ENCODE measurements at places on chromosomes 13 and 19. TPM values are rescaled to one million over a fixed set of nuclear protein-coding genes. Genes with fewer than 3 reads are reported as not detected.

DNA sequence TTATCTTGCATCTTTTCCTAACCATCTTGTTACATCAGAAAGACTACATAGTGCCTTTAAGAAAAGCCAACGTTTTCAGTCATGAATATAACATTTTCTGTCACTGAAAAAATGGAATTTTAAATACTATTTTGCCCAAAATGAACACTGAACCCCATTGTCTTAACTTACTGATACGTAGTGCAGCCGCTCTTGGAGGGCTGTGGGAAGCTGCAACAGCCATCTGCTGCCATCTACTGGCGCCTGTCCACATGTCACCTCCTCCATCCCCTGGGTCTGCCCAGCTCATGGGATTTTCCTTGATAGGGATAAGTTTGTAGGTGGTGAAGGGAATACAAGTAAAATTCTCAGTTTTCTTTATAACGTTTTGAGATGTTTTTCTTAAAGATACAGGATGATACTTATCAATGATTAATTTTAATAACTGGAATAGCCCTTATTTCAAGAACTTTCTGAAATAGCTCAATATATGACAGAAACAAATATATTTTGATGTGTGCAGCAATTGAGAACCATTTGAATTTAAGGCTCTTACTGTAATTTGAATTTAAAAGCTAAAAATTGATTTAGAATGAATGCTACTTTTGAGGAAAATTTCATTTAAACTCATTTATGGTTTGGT is 73.7 kb downstream of the GGACT start:
- DNase-seq, result peak; percentile 89
- H3K27ac ChIP-seq, result no peak overlapping the region
- no peaks in the 10 kb centered on the region for H3K36me3 ChIP-seq
- peaks cover 51% of the 10 kb centered on the region for H3K4me1 ChIP-seq
- no peaks in the 10 kb centered on the region for H3K27me3 ChIP-seq

DNA sequence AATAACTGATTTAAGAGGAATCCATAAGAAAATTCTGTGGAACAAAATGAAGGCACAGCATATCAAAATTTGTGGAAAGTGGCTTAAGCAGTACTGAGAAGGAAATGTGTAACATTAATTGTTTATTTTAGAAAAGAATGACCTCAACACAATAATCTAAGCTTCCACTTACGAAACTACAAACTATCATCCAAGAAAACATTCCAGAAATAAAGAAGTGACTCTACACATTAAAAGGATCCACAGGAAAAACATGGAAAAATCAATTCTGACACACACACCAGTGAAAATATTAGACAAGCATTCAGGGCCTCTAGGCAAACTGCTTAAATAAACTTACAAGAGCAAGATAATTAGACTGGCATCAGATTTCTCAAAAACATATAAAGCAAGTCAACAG is 14.0 kb downstream of the EXOSC8 start:
- H3K27me3 ChIP-seq, result no peaks in the 10 kb centered on the region
- peaks cover 14% of the 10 kb centered on the region for H3K36me3 ChIP-seq
- H3K27ac ChIP-seq, result no peak overlapping the region

- no peaks in the 10 kb centered on the region for H3K4me1 ChIP-seq
- H3K36me3 ChIP-seq, result no peaks in the 10 kb centered on the region
- H3K27me3 ChIP-seq, result no peaks in the 10 kb centered on the region
- no peak overlapping the region for H3K4me3 ChIP-seq
- no peak overlapping the region for H3K27ac ChIP-seq
Measured at GRCh38 chr19:33394006-33394722, 20.7 kb downstream of the CEBPG start.

DNA sequence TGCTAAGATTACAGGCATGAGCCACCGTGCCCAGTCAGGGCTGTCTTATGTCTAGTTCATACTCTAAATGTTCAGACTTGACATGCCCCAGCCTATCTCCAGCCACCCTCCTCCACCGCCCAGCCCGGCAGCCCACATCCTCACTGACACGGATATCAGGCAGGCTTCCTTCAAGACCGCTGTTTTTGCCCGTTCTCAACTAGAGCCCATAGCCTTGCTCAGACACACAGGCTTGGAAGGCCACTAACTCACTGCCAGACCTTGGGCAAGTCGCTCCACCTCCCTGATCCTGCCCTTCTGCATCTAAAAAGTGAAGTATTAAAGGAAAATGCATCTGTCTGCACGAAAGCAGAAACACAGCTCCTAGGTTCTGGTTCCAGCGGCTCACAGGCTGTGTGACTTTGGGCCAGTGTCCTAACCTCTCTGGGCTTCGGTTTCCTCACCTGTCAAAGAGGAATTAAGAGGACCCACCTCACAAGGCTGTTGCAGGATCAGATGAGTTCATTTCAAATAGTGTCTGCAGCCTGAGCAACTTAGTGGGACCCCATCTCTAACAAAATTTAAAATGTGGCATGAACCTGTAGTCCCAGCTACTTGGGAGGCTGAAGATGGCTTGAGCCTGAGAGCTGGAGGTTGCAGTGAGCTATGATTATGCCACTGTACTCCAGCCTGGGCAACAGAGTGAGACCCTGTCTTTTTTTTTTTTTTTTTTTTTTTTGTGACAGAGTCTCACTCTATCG is 14.5 kb upstream of the CERS4 start:
- no peak for DNase-seq
- no peaks in the 10 kb centered on the region for H3K27me3 ChIP-seq
- no peak overlapping the region for H3K27ac ChIP-seq
- H3K4me1 ChIP-seq, result peaks cover 25% of the 10 kb centered on the region
- no peak overlapping the region for H3K4me3 ChIP-seq

- H3K4me1 ChIP-seq, result peaks cover 23% of the 10 kb centered on the region
- H3K4me3 ChIP-seq, result peak overlapping the region; percentile 57
- H3K36me3 ChIP-seq, result no peaks in the 10 kb centered on the region
- no peaks in the 10 kb centered on the region for H3K27me3 ChIP-seq
- H3K27ac ChIP-seq, result peak overlapping the region; percentile 13
- peak; percentile 91 for DNase-seq
Measured at GRCh38 chr19:55146705-55147273, 2.2 kb downstream of the TNNT1 start.

DNA sequence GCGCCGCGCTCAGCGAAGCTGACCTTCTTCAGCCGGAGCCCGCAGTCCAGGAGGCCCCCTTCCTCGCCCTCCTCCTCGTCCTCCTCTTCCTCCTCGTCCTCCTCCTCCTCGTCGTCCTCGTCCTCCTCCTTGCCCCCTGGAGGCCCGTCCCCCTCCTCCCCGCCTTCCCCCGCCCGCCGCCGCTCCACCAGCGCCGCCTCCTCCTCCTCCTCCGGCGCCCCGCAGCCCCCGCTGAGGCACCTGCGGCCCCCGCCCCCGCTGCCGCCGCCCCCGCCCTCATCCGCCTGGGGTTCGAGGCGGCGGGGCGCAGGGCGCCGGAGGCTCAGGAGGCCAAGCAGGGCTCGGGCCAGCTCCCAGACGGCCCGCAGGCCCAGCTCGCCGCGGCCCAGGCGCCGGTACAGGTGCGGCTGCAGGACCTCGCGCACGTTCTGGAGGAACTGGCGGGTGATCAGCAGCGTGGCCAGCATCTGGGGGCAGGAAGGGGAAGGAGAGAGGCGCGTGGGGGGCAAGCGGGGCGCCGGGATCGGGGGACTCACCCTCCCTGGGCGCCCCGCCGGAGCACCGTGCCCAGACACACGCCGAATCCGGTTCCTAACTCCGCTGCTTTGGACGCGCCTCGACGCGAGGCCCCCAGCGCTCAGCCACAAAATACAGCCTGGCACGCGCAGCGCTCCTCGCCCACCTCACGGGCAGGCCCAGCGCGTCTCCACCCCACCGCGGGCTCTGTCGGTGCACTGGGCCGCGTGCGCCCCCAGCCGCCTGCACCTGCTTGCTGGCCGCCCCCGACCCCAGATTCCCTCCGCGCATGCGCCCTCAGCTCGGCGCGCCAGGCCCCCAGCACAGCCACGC is 5.9 kb downstream of the ANO8 start:
- no peak overlapping the region for H3K27ac ChIP-seq
- DNase-seq, result peak; percentile 60
- no peaks in the 10 kb centered on the region for H3K36me3 ChIP-seq
- peaks cover 18% of the 10 kb centered on the region for H3K4me1 ChIP-seq

DNA sequence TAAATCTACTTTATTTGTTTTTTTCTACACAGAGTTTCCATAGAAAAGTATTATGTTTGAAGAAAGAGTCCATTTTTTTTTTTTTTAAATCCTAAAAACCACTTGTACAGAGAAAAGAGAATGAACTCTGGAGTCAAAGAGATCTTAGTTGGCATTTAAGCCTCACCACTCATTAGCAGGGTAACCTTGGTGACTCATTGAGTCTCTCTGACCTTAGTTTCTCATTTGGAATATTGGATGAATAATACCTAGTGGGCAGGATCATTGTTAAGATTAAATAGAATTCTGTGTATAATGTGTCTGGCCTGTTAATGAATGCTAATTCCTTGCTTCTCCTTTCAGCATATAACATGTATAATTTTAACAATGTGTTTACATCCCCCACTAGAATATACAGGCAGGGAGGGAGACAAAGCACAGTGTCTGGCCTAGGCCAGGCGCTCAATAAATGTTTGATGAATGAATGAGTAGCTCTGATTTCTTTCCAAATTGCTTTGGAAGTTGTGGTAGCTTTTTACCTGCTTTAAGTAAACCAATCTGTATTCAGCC is 48.7 kb upstream of the MYCBP2 start:
- no peaks in the 10 kb centered on the region for H3K27me3 ChIP-seq
- no peak for DNase-seq

GRCh38 chr13:49760558-49760957 is 31.9 kb downstream of the KPNA3 start:
- no peak overlapping the region for H3K4me3 ChIP-seq
- no peak overlapping the region for H3K27ac ChIP-seq
- H3K36me3 ChIP-seq, result peaks cover 3% of the 10 kb centered on the region
- DNase-seq, result no peak
- H3K4me1 ChIP-seq, result no peaks in the 10 kb centered on the region

GRCh38 chr13:103012646-103013045 is 53.6 kb downstream of the SLC10A2 start:
- H3K27ac ChIP-seq, result no peak overlapping the region
- no peaks in the 10 kb centered on the region for H3K4me1 ChIP-seq
- no peak for DNase-seq
- H3K4me3 ChIP-seq, result no peak overlapping the region
- no peaks in the 10 kb centered on the region for H3K36me3 ChIP-seq

DNA sequence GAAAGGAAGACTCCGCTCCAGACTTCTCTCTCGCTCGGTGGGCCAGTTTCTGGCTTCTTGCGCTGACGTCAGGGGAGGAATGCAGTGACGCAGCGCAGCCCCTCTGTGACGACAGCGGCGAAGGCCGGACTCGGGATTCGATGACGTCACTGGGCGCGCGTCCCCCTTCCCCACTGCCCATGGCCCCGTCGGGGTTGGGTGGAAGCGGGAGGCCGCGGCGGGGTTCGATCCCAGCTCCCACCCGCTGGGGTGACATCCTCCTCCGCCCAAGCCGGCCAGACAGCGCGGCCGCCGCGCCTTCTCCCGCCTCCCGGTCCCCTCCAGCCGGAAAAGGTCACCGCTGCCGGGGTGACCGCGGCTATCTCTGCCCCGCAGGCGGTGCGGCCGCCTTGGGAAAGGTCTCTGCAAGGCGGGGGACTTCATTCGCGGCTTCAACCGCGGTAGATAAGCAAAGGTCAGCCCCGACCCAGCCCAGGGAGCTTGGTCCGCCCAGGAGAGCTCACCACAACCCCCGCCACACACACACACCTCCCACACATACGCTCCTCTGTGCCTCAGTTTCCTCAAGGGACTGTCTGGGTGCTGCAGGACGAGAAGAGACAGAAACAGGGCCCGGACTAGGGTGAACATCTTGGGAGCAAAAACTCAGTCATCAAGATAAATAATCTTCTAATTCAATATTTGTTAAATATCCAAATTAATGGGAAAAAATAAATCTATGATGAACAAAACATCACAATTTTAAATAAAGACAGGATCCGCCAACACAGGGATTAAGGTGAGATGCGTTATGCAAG is 844 bp upstream of the RFX1 start:
- no peak for DNase-seq
- peak overlapping the region; percentile 93 for H3K27ac ChIP-seq
- H3K27me3 ChIP-seq, result no peaks in the 10 kb centered on the region
- H3K36me3 ChIP-seq, result no peaks in the 10 kb centered on the region
- peak overlapping the region; percentile 92 for H3K4me3 ChIP-seq

- peaks cover 18% of the 10 kb centered on the region for H3K4me1 ChIP-seq
- no peak for DNase-seq
- H3K4me3 ChIP-seq, result peak overlapping the region; percentile 37
- peak overlapping the region; percentile 88 for H3K27ac ChIP-seq
Measured at GRCh38 chr19:5586300-5587070, 18.7 kb upstream of the TINCR start.

DNA sequence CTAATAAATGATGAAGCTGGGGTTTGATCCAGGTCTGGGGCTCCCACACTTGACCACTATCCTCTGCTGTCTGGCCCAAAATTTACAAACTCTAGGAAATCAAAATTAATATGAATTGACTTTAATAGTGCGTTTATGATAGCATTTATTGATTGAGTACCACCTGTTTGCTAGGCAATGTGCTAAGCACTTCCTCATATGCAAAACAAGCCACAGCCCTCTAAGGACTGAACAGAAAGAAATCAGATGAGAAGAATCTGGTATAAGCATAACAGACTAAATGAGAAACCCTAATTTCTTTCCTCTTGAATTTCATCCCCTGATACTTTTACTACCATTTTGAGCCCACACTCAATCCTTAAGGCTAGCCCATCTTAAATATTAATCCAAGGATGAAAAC is 6.6 kb upstream of the MLNR start:
- H3K27ac ChIP-seq, result no peak overlapping the region
- no peaks in the 10 kb centered on the region for H3K4me1 ChIP-seq
- peaks cover 26% of the 10 kb centered on the region for H3K27me3 ChIP-seq
- no peak overlapping the region for H3K4me3 ChIP-seq
- DNase-seq, result no peak
- H3K36me3 ChIP-seq, result no peaks in the 10 kb centered on the region

GRCh38 chr13:94825507-94825906 is 113.2 kb upstream of the SOX21 start:
- peaks cover 57% of the 10 kb centered on the region for H3K4me1 ChIP-seq
- no peaks in the 10 kb centered on the region for H3K27me3 ChIP-seq
- H3K36me3 ChIP-seq, result no peaks in the 10 kb centered on the region
- peak; percentile 92 for DNase-seq

- no peaks in the 10 kb centered on the region for H3K4me1 ChIP-seq
- H3K36me3 ChIP-seq, result no peaks in the 10 kb centered on the region
- no peaks in the 10 kb centered on the region for H3K27me3 ChIP-seq
- no peak overlapping the region for H3K27ac ChIP-seq
- no peak for DNase-seq
- no peak overlapping the region for H3K4me3 ChIP-seq
Measured at GRCh38 chr13:109572389-109572788, 214.0 kb downstream of the IRS2 start.

GRCh38 chr13:109782066-109782822 is 4.1 kb downstream of the IRS2 start:
- H3K4me3 ChIP-seq, result no peak overlapping the region
- peaks cover 15% of the 10 kb centered on the region for H3K27me3 ChIP-seq
- DNase-seq, result no peak
- H3K4me1 ChIP-seq, result peaks cover 40% of the 10 kb centered on the region

MRPL57 gene
- total RNA-seq, result 11.4 TPM

PRODH2 gene
- not detected for total RNA-seq

TSHZ3 gene
- total RNA-seq, result 0.60 TPM

TRPC4 gene
- total RNA-seq, result 17.7 TPM

MARCHF2 gene
- 27.0 TPM for total RNA-seq

UHRF1 gene
- 34.1 TPM for total RNA-seq
